ENCODE measurements at places on chromosomes 3 and 15. TPM values are rescaled to one million over a fixed set of nuclear protein-coding genes. Genes with fewer than 3 reads are reported as not detected.

DNA sequence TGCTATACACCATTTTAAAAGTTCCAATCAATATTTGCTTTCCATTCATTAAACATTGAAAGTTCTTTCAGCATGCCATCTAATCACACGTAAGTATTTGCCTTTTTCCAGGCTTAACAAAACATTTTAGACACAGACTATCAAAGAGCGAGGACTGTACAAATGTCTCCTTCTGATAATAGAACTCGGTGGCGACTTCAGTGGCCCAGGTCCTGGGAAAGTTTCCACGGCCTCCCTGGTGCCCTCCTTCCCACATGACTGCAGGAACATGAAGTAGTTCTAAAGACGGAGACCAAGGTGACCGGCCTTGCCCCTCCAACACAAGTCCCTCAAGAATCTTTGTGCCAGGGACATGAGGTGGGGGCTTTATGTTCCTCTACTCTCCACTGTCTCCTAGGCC is 174.6 kb upstream of the KBTBD8 start:
- DNase-seq = no peak

CYP11A1 gene
- total RNA-seq = 2.0 TPM

DNA sequence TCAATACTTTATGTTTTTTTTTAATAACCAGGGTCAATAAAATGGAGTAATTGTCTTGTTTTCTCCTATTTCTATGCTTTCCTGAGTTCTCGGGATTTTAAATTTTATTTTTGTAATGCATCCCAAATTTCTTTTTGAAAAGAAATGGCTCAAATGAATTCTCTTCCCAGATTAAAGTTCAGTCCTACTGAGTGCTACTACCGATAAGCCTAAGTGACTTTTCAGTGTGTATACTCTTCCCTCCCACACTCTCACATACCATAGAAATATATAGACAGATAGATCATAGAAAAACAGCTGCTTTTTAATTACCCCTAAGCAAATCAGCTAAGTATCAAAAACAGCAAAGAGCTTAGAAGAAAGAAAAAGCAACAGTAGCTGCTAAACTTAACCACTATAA is 1.5 kb downstream of the SERPINI1 start:
- DNase-seq = no peak

ARPIN gene
- 11.2 TPM for total RNA-seq

DNA sequence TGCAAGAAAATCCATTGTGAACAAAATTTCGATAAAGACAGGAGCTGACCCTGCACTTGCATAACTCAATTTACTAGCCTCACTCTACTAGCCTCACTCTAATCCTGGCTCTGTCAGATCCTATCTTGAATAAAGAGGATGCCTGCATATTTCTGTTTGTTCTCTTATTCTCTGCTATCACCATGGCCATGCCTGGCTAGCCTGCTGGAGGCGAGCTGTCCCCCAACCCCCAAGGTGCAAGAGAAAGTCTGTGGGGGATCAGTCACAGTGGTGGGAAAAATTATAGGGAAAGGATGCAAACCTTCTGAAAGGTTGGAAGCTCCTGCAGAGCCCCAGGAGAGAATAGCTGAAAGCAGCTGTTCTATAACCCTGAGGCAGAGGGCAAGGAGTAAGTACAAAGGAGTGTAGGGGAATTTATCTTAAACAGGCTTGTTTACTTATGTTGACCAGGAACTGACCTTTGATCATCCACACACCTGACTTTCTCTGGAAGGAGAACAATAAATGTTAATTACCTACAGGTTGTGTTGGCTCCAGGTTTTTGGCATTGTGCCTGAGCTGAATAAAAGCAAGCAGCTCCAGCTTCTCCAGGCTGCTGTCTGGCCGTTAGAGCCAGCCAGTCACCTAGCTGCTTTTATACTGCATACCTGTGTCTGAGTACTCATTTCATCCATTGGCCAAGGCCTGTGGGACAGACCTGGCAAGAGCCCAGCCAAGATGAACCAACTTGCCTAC is 137.7 kb upstream of the RASGRP1 start:
- DNase-seq = no peak

DNA sequence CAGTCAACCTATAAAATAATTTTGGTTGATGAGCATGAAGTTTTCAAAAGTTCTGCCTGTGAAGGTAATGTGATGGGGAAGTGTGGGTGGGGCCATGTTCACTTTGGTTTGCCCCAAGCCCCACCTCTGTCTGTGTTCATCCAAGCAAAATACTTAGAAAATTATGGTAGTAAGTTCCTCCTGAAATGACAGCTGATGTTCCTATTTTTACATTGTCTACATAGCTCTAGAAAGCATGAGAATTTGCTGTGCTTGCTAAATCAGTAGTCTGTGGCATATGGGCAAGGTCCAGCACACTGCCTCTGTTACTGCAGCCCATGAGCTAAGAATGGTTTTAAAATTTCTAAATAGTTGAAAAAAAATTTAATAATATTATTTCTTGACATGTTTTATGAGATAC is 21.9 kb upstream of the CP start:
- no peak for DNase-seq

GRCh38 chr3:155244216-155244615 is 49.3 kb downstream of the STRIT1 start:
- DNase-seq = no peak

ISL2 gene
- total RNA-seq = 4.8 TPM

DNA sequence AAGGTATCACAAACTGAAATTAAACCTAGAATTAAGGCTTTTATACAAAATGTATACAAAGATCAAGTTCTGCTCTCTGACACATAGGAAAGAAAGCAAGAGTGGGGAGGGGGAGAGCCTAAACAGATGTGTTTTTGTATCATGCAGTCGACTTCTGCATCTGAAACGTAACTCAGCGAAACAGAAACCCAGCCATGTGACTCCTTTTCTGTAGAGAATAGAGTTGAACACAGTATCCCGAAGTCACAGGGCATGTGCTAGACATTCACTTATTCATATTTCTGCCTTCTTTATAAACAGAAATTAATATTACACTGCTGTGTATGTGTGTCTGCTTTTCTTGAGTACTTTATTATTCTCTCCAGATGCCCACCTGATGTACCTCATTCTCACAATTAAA is 121.0 kb downstream of the PDZRN3 start:
- DNase-seq = no peak

ROBO2 gene
- 1.4 TPM for total RNA-seq

EPHB1 gene
- total RNA-seq = 10.8 TPM

GNAT1 gene
- total RNA-seq = not detected

DNA sequence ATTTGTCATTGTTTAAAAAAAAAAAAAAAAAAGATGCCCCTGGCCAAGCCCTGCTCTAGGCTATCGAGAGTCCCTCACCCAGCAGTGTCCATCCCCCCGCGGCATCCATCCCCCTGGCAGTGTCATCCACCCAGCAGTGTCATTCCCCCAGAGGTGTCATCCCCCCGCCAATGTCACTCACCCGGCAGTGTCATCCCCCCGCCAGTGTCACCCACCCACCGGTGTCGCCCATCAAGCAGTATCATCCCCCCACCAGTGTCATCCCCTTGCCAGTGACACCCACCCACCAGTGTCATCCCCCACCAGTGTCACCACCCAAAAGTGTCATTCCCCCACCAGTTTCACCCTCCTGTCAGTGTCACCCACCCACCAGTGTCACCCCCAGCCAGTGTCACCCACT is 99.3 kb upstream of the PRR20G start:
- no peak for DNase-seq

DNA sequence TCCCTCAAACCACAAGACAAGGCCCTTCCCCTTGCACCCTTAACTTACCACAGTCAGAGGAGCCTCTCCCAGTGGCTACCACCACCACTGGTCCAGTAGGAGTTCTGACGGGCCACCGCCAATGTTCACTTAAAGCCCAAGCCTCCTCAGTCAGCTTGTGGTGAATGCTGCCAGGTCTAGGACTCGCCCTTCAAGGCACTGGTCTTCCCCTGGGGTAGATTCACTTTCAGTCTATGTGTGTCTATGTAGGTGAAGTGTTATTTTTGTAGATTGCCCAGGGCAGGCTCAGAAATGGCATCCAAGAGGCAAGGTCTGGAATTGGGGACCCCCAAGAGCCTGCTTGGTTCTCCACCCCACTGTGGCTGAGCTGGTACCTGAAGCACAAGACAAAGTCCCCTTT is 15.4 kb upstream of the CASR start:
- DNase-seq = no peak

- DNase-seq = no peak
These were observed 89.9 kb upstream of the P3H2 start for GRCh38 chr3:190210608-190211007.

CHRM5 gene
- not detected for total RNA-seq

DNA sequence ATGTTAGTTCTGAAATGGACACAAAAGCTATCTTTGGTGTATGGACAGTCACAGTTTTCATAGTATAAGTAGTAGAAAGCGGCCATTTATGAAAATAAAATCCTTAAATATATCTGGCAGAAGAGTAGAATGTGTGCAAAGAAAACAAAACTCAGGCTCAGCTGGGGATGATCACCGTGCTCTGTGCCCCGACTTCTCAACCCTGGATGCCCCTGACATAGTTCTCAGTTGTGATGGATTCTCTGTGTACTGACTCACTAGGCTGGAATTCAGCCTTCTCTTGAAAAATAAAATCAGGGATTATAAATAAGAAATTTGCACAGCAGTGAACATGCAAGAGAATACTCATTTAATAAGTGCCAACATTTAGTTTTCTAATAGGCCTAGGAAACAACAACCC is 925.1 kb upstream of the NR2F2 start:
- no peak for DNase-seq

GRCh38 chr3:25633919-25634318 is 30.8 kb downstream of the TOP2B start:
- DNase-seq = no peak

GRCh38 chr3:171783626-171784025 is 26.7 kb downstream of the PLD1 start:
- no peak for DNase-seq

OIP5 gene
- 4.4 TPM for total RNA-seq

GRCh38 chr3:10764259-10765051 is 51.6 kb upstream of the SLC6A11 start:
- DNase-seq = no peak

OCA2 gene
- under 0.01 TPM for total RNA-seq

- no peak for DNase-seq
These were observed 60.5 kb downstream of the GLDN start for GRCh38 chr15:51401872-51402517.

SI gene
- not detected for total RNA-seq

- DNase-seq = no peak
These were observed 22.1 kb downstream of the SLC25A26 start for GRCh38 chr3:66242788-66243464.

DNA sequence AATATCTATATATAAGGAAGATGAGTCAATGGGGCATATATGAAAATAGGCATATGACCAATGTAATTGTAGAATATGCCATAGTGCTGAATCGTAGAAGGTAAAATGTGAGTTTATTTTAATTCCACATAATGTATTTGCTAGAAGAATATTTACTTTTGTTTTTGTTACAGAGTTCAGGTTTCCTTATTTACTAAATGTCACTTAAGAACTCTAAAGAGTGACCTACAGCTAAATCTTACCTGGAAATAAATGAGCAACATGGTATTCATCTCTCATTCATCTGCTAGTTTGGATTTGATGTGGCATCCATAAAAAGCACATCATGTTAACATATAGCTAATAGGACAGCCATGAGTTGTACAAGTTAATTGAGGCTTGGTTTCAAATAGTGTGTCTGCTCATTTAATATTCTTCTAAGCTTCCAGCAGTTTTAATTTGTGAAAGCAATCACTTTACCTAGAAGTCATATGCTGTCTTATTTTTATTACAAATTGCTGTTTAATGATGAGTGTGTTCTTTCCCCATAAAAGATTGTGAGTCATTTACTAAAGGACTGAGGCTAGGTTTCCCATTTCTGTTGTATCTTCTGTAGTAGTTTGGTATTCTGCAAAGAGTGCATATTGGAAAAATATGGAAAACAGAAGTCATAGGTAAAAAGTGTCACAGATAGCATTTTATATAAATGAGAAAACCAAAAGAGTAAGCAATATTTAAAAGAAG is 222.1 kb upstream of the POU1F1 start:
- DNase-seq = no peak

DNA sequence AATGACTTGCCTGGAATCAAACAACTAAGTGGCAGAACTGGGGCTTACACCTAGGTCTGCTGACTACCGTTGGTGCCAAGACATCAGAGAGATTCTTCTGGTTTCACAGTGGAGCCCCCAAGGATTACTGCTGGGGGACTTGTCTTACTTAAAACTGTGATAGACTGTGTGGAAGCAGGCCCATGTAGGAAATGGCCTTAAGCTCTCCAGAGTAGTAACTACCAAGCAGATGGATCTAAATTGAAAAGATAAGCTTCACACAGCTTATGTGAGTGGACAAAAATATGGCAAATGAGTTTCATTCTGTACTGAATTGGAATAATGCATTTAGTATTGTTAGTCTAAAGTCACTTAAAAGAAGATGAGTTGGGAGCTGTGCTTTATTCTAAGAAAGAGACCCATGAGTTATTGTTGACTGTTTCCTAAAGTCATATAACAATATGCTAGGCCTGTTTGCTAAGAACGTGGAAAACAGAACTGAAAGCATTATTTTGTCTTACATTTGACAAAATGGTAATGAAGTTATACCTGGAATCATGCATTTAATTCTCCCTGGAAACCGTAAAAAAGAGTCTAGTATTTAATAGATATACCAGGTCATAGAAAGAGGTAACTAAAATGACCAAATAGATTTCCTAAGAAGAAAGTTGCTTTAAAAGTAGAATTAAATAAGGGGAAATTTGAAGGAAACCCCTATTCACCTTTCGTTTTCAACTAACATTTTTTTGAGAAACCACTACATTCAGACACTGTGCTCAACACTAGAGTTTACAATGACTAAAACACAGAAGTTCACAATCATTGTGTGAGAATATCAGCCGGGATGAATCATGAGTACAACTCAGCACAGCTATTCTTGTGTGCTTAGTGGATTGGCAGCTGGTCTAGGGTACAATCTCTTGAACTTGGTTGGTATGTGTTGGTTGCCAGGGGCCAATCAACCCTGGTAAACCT is 13.0 kb upstream of the MAPK6 start:
- no peak for DNase-seq

DNA sequence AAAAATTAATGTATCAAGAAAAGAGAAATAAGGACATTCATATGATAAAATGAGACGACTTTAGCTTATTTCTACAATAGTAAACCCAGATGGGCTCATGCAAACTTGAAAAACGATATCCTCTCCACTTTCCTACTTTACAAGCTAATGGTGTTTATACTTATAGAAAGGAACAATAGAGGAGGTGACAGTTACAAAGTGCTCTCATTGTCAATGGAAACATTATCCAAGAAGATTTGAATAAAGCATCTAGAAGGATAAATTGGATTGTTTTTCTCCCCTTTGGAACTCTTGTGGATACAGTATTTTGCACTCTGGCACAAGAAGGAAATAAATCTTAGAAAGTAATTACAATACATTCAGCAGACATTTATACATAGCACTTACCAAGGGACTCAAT is 20.2 kb upstream of the CCDC66 start:
- DNase-seq = no peak
